Bladder microvascular endothelial cell (primary cell): ENCODE measurements at places on chromosomes 7 and 10. TPM values are rescaled to one million over a fixed set of nuclear protein-coding genes. Genes with fewer than 3 reads are reported as not detected.

The LRIT1 gene
- total RNA-seq, result not detected in 2 replicates

The NPTX2 gene
- total RNA-seq, result 0.69 and 0.97 TPM in 2 replicates

The DOCK1 gene
- total RNA-seq, result 64.8 and 139 TPM in 2 replicates

The SDHAF3 gene
- total RNA-seq, result 2.1 and 2.9 TPM in 2 replicates

The CYP26C1 gene
- 1.1 and 2.1 TPM in 2 replicates for total RNA-seq

The CTAGE6 gene
- total RNA-seq, result 0.32 and 1.5 TPM in 2 replicates

The GLCCI1 gene
- 0.81 and 2.4 TPM in 2 replicates for total RNA-seq

The CPN1 gene
- not detected in 2 replicates for total RNA-seq

The SFXN2 gene
- 3.7 and 7.4 TPM in 2 replicates for total RNA-seq

The MUC12 gene
- total RNA-seq, result not detected in 2 replicates

The BLNK gene
- total RNA-seq, result not detected in 2 replicates

The NRCAM gene
- total RNA-seq, result 7.0 and 16.5 TPM in 2 replicates

The GDF10 gene
- total RNA-seq, result not detected in 2 replicates

The OR2A1 gene
- not detected in 2 replicates for total RNA-seq

The EGR2 gene
- under 0.01 and 0.25 TPM in 2 replicates for total RNA-seq
